ENCODE measurements at places on chromosomes 16 and 17. TPM values are rescaled to one million over a fixed set of nuclear protein-coding genes. Genes with fewer than 3 reads are reported as not detected.

GRCh38 chr17:2140683-2141082 lies 85.8 kb downstream of the HIC1 start:
- peaks cover 33% of the 10 kb centered on the region for H3K4me1 ChIP-seq
- no peak overlapping the region for H3K4me3 ChIP-seq
- no peak overlapping the region for H3K27ac ChIP-seq
- no peaks in the 10 kb centered on the region for H3K27me3 ChIP-seq

- no peak overlapping the region for H3K4me3 ChIP-seq
- no peaks in the 10 kb centered on the region for H3K27me3 ChIP-seq
- DNase-seq = no peak
- no peaks in the 10 kb centered on the region for H3K4me1 ChIP-seq
- peaks cover 48% of the 10 kb centered on the region for H3K36me3 ChIP-seq
These were observed 191.9 kb downstream of the MRTFB start for GRCh38 chr16:14263011-14263410.

GRCh38 chr16:261031-261691 lies 14.6 kb downstream of the RGS11 start:
- no peak overlapping the region for H3K27ac ChIP-seq
- no peaks in the 10 kb centered on the region for H3K27me3 ChIP-seq
- no peaks in the 10 kb centered on the region for H3K4me1 ChIP-seq
- DNase-seq = peak; percentile 65

DNA sequence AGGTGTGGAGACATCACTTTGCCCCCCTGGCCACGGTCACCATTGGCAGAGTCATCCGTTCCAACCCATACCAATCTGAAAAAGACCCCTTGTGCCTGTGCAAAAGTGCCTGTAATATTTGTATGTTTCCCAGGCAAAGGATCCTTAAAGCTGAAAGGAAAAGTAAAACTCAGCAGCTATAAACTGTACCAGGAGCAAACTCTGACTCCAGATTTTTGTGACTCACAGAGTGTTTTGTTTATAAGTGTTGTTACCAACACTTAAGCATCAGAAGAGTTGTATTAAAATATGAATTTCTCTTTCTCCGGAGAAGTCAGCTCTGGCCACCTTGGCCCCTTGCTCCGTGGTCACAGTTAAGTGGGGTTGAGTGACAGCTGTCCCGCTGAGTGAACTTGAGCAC lies 75.9 kb downstream of the IRX6 start:
- H3K4me1 ChIP-seq = no peaks in the 10 kb centered on the region
- DNase-seq = no peak
- H3K27ac ChIP-seq = no peak overlapping the region

DNA sequence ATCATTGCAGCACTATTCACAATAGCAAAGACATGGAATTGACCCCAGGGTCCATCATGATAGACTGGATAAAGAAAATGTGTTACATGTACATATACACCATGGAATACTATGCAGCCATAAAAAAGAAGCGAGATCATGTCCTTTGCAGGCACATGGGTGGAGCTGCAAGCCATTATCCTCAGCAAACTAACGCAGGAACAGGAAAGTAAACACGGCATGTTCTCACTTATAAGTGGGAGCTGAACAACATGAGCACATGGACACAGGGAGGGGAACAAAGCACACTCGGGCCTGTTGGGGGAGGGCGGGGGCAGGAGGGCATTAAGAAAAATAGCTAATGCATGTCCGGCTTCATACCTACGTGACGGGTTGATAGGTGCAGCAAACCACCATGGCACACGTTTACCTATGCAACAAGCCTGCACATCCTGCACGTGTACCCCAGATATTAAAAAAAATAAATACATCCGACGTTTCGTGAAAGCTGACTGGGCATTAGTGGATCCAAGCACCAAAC lies 28.9 kb downstream of the ZNF778 start:
- DNase-seq = no peak
- H3K27ac ChIP-seq = no peak overlapping the region
- H3K4me3 ChIP-seq = peak overlapping the region; percentile 67

DNA sequence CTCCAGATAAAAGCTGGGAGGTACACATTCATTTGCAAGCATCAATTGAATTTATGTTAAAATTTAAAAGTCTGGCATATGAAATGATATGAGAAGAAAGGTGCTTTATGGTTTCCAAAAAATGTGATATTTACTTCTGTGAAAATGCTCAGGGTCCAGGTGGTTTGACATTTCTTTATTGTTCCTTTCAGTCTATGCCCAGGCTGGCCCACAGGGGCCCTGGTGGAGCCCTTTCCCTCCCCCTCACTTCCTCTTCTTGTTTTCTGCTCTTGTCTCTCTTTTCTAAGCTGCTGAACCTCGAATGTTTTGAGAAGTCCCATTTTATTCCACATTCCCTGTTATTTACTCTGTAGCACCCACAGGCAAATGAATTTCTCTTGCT lies 127.8 kb downstream of the HS3ST3B1 start:
- no peaks in the 10 kb centered on the region for H3K27me3 ChIP-seq
- DNase-seq = no peak
- no peaks in the 10 kb centered on the region for H3K36me3 ChIP-seq

DNA sequence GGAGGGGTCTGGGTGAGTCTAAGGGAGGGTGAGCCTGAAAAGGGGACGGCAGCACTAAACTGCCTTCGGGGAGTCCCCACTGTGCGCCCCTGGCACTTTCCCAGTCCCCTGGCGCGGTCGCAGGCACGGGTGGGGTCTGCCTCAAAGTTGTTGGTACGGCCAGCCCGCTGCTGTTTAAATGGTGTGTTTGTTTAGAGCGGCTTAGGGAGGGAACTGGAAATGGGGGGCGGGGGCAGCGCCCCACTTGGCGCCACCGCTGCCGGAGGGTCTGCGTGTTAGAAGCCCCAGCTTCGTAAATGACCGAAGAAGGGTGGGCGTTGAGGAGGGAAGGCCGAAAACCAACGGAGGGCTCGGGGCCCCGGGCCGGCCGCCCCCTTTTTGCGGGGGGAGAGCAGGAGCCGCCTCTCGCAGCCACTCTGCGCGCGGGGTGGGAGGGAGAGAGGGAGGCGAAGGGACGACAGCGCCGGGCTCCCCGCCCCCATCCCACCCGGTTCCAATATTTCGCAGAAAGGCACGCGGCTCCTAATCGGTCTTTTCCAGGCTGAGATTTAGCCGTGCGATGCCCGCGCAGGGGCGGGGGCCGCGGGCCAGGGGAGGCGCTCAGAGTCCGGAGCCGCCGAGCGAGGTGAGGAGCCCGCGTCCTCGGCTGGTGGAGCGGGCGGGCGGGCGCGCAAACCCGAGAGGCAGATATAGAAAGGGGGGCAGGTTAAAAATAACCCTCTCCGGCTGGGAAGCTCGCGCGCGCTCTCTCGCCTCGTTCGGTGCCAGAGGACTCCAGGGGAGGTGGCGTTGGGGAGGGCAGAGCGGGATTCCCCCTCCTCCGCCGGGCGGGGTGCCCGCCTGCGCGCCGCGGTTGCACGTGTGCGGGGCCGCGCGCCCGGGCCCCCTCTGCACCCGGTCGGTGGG lies 54.9 kb downstream of the SREBF1 start:
- no peak overlapping the region for H3K27ac ChIP-seq
- no peaks in the 10 kb centered on the region for H3K27me3 ChIP-seq
- no peak for DNase-seq
- H3K4me3 ChIP-seq = peak overlapping the region; percentile 67
- H3K4me1 ChIP-seq = peaks cover 22% of the 10 kb centered on the region
- H3K36me3 ChIP-seq = no peaks in the 10 kb centered on the region

GRCh38 chr17:69448431-69449102 lies 34.1 kb downstream of the MAP2K6 start:
- DNase-seq = no peak
- no peak overlapping the region for H3K4me3 ChIP-seq
- H3K27ac ChIP-seq = no peak overlapping the region
- H3K27me3 ChIP-seq = no peaks in the 10 kb centered on the region
- H3K36me3 ChIP-seq = no peaks in the 10 kb centered on the region

DNA sequence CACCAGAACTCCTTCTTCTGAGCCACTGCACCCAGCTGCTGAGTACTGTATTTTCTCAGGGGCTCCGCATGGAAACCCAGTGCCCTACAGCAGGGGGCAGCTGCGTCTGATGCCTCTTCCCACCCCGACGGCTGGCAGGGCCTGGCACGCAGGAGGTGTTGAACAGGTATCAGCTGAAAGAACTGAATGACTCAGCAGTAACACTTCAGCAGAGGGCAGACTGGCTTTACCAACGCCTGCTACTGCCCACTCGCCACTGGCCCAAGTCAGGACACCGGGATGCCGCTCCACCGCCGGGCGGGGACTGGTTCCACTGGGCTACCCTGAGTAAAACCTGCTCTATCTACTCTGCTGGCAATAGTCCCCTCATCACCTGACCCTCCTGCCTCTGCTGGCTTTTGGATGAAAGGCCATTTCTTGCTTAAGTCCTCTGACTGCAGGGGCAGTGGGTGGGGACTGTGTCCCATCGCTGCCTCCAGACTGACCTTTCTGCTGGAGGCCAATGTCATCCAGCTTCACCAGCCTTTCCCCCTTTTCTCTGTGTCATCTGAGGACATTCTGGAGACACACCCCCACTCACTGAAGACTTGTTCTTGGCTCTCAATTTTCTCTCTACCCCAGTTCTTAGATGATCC lies 100.4 kb upstream of the FA2H start:
- no peaks in the 10 kb centered on the region for H3K4me1 ChIP-seq
- no peaks in the 10 kb centered on the region for H3K27me3 ChIP-seq

DNA sequence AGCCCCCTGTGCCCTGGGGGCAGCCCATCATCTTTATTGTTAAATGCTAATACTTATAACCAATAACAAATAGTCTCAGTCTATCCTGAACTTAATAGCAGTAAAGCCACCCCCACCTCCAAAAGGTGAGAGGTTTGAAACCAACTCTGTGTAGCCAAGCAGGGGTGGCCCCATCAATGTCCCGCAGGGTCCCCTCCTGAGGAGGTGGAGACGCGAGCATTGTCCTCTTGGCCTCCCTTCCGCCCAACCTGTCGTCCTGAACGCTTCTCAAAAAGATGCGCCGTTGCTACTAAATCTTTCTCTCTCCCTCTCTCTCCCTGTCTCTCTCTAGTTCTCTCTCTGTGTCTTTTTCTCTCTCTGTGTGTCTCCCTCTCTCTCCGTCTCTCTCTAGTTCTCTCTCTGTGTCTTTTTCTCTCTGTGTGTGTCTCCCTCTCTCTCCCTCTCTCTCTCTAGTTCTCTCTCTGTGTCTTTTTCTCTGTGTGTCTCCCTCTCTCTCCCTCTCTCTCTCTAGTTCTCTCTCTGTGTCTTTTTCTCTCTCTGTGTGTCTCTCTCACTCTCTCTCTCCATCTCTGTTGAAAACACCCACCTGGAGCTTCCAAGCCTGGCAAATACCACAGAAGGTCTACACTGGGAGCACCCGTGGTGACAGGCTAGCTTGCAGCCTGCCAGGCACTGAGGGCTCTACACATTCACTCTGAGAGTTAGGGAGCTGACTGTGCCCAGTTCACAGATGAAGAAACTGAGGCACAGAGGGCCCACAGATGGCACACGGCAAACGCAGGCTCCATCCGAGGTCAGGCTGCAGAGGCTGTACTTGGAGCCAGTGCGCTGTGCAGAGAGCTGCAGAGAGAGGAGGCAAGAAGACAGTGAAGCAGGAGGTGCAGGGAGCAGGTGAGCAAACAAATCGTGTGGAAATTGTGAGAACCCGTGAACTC lies 185.9 kb downstream of the C16orf95 start:
- no peak for DNase-seq
- H3K27me3 ChIP-seq = peaks cover 12% of the 10 kb centered on the region

GRCh38 chr17:79054200-79054960 lies 20.2 kb upstream of the ENGASE start:
- DNase-seq = no peak
- H3K4me3 ChIP-seq = no peak overlapping the region
- H3K27ac ChIP-seq = no peak overlapping the region
- H3K27me3 ChIP-seq = peaks cover 2% of the 10 kb centered on the region

- H3K4me3 ChIP-seq = no peak overlapping the region
- no peaks in the 10 kb centered on the region for H3K4me1 ChIP-seq
- DNase-seq = no peak
- H3K27ac ChIP-seq = no peak overlapping the region
- no peaks in the 10 kb centered on the region for H3K36me3 ChIP-seq
- H3K27me3 ChIP-seq = no peaks in the 10 kb centered on the region
These were observed 12.8 kb downstream of the ABCA8 start for GRCh38 chr17:68942389-68942788.

The KRTAP4-1 gene
- total RNA-seq = not detected

The HCRT gene
- not detected for total RNA-seq

The SALL1 gene
- total RNA-seq = under 0.01 TPM

The CCDC154 gene
- 0.36 TPM for total RNA-seq

The TNFRSF17 gene
- not detected for total RNA-seq

The STX4 gene
- 30.6 TPM for total RNA-seq

The HID1 gene
- total RNA-seq = not detected

The CRYM gene
- 4.1 TPM for total RNA-seq

All from osteoblast (primary cell).